ENCODE measurements at places on chromosomes 4 and X.

- no peak for DNase-seq
Measured at GRCh38 chr4:133150486-133151340, 1.6 kb downstream of the PCDH10 start.

DNA sequence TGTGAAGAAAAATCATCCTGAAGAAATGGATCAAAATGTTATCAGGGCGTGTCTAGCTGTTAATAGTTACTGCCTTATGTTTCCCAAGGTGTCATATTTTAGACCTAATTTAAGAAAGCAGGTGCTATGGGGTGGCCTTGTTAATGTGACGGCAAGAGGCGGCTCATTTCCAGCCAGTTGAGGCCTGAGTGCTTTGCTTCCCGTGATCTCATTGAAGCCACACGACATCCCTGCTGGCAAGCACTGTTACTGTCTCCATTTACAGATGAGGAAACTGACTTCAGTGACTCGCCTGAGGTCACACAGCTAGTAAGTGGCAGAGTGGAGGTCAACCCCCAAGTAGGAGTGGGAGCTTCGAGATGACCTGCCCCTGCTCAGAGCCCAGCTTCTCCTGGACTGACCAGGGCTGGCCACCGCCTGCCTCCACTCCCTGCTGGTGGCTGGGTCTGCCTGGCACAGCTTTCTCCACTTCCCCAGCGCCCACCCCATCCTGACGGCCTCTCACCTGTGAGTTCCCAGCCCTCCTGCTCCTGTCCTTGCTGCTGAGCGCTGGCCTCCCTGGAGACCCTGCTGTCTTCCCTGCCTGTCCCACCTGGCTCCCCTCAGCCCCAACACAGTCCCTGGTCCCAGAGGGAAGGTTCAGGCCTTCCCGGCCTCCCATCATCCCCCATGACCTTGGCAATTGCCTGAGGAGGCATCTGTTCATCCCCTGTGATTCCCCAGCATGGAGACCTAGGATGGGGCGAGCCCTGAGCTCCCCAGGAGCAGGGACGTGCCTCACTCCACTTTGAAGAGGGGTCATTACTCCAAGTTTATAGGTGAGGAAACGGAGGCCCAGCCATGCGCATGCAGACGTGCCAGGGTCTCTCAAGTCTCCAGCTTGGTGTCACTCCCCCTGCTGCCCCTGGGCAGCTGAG lies 47.7 kb upstream of the SORCS2 start:
- no peak for DNase-seq

DNA sequence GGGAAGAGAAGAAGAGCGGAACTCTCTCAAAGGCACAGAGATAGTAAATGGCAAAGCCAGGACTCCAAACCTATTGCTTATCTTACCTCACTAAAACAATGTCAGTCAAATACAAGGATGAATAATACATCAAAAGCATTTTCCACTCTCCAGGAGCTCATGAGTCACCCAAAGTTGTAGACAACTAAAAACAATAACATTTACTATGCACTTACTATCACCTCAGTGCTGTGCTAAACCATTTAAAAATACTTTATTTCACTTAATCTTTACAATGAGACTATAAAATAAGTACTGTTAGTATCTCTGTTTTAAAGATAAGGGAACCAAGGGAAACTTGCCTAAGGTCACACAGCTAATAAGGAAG lies 163.2 kb upstream of the SPANXC start:
- no peak for DNase-seq

GRCh38 chr4:3660086-3660927 lies 105.9 kb upstream of the ADRA2C start:
- DNase-seq = no peak

GRCh38 chr4:107751670-107752069 lies 31.6 kb upstream of the PAPSS1 start:
- DNase-seq = no peak
